ENCODE measurements at places on chromosomes 6 and 20. TPM values are rescaled to one million over a fixed set of nuclear protein-coding genes. Genes with fewer than 3 reads are reported as not detected.

DNA sequence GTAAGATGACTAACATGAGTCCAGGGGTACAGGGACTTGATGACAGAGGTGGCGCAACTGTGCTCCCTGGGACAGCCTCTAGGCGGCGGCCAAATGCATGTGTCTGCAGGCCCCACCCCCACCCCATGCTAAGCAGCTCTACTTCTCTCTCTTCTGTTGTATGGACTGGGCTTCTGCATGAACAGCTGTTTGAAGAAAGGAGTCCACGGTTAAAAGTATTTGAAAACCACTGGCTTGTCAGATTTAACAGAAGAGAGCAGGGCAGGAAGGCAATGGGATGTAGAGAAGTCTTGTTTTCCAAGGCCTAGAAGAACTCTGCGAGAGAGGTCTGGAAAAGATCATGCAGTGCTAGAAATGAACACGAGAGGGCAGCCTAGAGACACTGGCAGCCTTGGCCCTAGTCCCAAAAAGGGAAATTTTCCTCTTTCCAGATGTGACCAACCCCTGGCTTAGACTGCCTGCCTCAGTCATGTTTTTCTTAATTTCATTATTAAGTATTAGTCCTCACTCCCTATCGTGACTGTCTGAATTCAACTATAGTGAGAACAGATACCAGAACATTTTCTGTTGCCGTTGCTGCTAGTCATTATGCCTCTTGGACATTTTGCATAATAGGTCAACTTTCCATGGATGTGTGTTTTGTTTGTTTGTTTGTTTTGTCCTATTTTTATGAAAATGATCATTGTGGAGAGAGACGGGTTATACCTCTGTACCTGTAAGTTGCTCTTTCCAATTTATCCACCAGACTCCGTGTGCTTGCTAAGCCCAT lies 265.0 kb downstream of the ADGRG6 start:
- peak; percentile 36 for DNase-seq

GRCh38 chr6:85323435-85324040 lies 126.3 kb upstream of the NT5E start:
- peak; percentile 95 for DNase-seq

GRCh38 chr6:98579079-98579478 lies 255.3 kb upstream of the POU3F2 start:
- no peak for DNase-seq

- DNase-seq: no peak
Measured at GRCh38 chr20:53635221-53635620, 41.6 kb upstream of the ZNF217 start.

DNA sequence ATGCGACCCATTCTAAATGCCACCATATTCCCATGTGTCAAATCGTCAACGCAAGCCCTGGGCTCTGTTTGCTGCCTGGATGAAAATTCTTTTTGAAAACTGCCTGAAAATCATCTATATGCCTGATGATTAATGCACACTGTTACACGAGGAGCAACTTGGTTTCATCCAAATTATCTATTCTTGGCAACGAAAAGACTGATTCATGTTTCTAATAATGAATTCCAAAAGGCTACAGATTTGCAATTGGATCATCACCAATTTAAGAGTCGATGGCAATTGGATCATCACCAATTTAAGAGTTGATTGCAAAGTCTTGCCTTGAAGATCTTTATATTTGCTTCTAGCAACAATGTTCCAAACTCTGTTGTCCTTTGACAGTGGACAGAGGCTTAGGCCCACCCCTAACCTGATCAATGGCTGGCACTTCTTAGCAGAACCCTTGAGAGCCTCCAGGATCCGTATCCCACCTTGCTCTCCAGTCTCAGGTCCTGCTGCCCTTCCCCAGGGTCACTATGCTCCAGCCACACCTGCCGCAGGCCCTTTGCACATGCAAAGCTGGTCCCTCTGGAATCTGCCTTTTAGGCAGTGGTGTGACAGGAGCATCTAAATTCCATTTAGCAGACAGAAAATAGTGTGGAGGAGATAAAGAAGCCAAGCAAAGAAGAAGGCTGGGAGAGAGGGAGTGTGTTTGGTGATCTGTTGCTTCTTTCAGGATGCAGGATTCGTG lies 460.9 kb upstream of the SULF2 start:
- DNase-seq: no peak

DNA sequence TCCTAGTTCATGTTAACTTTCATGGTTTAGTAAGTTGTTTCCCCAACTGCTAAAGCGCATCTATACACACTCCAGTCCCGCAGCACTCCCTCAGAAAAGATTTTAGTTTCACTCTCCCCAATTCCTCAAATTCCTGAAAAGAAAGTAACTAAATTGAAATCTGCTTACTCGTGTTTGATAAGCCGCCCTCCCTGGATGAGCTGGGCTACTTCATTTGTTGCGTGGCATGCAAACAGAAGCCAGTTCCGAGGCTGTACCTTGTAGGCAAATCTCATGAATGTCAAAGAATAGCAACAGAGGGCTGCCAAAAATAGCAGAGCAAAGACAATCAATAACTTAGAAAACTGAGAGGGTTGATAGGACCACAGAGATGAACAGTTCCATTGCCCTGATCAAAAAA lies 16.9 kb downstream of the MPC1 start:
- DNase-seq: no peak

ANGPT4 gene
- 0.44 TPM for total RNA-seq

PRICKLE4 gene
- total RNA-seq: 8.9 TPM

- DNase-seq: no peak
Measured at GRCh38 chr6:12976366-12976765, 259.8 kb downstream of the PHACTR1 start.

GRCh38 chr6:35497571-35498421 lies 917 bp upstream of the TEAD3 start:
- DNase-seq: no peak

- DNase-seq: no peak
Measured at GRCh38 chr6:159108426-159108985, 60.7 kb upstream of the FNDC1 start.

DNA sequence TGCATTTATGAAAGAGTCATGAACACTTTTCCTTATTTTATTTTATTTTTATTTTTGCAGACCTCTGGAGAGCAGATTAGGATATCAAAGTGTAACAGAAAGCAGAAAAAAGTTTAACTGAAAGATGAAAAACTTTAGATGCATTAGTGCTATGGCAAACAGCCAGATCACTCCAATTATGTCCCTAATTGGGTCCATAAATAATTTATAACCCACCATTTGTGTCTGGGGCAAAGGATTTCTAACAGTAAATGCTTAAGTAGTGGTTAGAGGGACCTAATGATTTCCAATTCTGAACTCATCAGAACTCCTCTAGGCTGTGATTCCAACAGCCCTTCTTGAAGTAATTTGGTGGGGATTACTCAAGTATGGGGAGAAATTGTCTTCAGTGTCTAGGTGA lies 93.7 kb upstream of the PROKR2 start:
- no peak for DNase-seq

OTOR gene
- total RNA-seq: not detected

DNA sequence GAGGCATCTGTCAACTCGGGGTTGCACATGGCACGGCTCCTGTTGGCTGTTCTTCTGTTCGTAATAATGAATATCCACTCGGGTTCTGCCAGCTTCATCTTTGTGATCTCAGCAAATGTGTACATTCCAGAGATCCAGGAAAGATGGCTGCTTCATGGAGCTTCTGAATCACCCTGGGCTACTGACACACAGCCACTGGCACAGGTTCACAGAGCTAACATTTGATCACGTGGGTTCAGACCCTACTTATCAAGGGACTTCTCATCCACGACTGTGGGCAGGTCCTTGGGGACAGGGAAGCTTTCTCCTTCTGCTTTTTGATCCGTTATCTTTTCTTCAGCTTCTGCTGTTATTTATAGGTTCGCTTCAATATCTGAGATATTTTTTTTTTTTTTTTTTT lies 18.1 kb downstream of the PPP1R3G start:
- DNase-seq: no peak

GRCh38 chr6:138219901-138220300 lies 1.6 kb upstream of the PBOV1 start:
- DNase-seq: no peak

- no peak for DNase-seq
Measured at GRCh38 chr6:135922746-135923145, 71.2 kb downstream of the PDE7B start.

DNA sequence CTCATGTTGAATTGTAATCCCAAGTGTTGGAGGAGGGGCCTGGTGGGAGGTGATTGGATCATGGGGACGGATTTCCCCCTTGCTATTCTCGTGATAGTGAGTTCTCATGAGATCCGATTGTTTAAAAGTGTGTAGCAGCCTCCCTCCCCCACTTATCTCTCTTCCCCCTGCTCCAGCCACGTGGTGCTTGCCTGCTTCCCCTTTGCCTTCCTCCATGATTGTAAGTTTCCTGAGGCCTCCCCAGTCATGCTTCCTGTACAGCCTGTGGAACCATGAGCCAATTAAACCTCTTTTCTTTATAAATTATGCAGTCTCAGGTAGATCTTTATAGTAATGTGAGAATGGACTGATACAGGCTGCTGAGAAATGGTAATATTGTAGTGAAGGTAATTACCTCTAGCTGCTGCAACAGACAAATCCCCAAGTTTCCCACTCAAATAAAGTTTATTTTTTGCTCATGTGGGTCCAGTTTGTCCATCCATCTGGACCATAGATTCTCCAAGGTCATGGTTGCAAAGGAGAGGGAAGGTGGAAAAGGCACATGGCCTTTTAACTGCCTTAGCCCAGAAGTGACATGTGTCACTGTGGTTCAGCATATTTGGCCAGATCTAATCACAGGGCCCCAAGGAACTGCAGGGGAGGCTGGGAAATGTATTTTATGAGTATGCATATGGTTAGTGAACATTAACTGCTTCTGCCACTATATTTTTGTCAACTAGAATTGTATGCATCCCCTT lies 89.2 kb downstream of the TRMT11 start:
- DNase-seq: no peak

- no peak for DNase-seq
Measured at GRCh38 chr6:151034825-151035781, 169.6 kb downstream of the MTHFD1L start.

GRCh38 chr6:17966451-17966850 lies 21.0 kb downstream of the KIF13A start:
- DNase-seq: no peak

DNA sequence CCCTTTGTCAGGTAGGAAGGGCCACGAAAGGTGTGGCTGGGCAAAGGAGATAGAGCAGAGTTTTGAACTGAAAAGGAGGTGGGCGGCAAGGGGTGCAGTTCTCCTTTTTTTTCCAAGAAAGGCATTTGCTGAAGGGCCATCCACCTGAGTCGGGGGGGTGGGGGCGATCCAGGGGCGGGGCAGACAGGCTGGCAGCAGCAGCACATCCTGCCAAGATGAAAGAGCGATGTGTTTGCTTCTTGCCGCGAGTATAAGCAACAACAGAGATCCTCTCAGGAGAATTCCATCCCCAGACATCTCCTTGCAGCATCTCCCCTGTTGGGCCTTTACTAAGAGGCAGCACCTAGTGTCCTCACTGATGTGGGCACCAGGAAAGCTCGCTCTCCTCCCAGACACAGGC lies 516.5 kb downstream of the CD83 start:
- no peak for DNase-seq

SPATA25 gene
- 4.0 TPM for total RNA-seq

DNA sequence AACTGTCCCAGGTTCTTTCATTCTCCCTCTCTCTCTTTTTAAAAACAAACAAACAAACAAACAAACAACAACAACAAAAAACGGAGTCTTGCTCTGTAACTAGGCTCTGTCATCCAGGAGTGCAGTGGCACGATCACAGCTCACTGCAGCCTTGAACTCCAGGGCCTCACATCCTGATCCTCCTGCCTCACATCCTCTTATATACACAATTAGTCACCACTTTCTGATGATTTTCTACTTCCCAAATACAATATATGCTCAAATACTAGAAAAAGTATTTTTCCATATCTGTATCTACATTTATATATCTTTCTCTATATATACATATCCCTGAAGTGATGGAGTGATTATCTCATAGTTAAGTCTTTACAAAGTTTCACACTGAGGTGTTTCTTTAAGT lies 170.7 kb downstream of the EPHA7 start:
- DNase-seq: no peak

- no peak for DNase-seq
Measured at GRCh38 chr6:138086573-138087196, 20.5 kb downstream of the PERP start.

GRCh38 chr6:36666826-36667591 lies 11.5 kb upstream of the CDKN1A start:
- no peak for DNase-seq

AKIRIN2 gene
- 40.2 TPM for total RNA-seq

GRCh38 chr20:1190847-1191246 lies 6.1 kb upstream of the TMEM74B start:
- no peak for DNase-seq

GRCh38 chr20:13777171-13777601 lies 7.5 kb downstream of the ESF1 start:
- DNase-seq: no peak

DNA sequence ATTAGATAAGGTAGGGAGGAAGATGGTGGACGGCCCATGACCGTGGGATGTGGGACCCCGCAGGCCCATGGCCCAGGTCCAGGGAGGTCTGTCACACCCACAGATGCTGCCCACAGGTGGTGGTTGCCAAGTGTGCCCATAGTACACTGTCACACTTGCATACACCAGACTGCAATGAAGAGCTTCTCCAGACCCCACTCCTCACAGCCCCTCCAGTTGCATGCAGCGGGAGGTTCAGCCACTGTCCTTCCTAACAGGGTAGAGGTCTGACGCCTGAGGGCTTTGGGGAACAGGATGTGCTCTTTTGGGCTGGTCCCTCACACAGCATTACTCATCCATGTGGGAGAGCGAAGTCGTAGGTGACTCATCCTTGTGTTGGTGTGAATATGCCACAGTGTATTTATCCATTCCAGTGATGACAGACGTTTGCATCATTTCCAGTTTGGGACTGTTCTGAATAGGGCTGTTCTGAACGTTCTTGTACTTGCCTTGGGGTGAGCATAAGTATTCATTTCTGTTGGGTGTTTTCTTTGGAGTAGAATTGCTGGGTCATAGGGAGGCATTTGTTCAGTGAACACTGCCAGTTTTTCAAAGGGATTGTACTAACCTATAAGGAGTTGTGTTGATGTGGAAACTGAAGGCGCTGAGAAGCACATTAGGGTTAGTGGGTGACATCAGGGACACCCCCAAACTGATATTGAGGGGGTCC lies 10.1 kb upstream of the PYGB start:
- no peak for DNase-seq

DNA sequence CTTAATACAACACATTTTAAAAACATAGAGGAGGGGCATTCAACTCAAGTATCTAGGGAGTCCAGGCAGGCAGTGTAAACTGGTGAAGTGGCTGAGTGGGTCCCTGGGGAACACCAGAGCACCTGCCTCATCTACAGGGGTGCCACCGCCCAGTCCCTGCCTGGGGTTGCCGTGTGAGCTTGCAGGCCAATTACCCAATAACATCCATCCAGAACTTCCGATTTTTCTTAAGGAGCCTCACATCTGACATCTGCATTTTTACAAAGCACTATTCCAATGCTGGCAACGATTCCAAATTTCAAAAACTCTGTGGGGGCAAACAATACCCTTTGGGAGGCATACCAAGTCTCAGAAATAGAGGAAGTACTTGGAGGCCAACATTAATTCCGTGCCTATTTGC lies 288.4 kb upstream of the TSHZ2 start:
- DNase-seq: no peak

- no peak for DNase-seq
Measured at GRCh38 chr20:11395581-11395980, 522.1 kb upstream of the BTBD3 start.

GRCh38 chr20:32702706-32703425 lies 29.1 kb upstream of the C20orf203 start:
- no peak for DNase-seq

GRCh38 chr20:47305667-47306066 lies 50.8 kb downstream of the ZMYND8 start:
- DNase-seq: no peak

GRCh38 chr6:90241229-90241880 lies 55.3 kb downstream of the BACH2 start:
- DNase-seq: no peak

GRCh38 chr6:37705239-37706051 lies 7.8 kb upstream of the MDGA1 start:
- peak; percentile 64 for DNase-seq

TRIM27 gene
- 60.0 TPM for total RNA-seq
